ENCODE measurements at places on chromosomes 12 and 14.

DNA sequence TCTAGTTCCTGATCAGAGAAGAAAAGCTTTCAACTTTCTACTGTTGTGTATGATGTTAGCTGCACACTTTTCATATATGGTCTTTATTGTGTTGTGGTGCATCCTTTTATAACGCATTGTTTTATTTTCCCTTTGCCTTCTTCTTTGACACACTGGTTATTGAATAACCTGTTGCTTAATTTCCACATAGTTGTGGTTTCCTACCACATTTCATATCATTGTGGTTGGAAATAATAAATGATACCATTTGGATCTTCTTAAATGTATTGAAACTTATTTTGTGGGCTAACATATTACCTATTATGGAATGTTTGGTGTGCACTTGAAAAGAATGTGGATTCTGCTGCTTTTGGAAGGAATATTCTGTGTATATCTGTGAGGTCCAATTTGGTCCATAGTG, 64.9 kb downstream of the GPHN start:
- DNase-seq, result no peak

GRCh38 chr12:30136696-30137095, 353.0 kb upstream of the TMTC1 start:
- no peak for DNase-seq

- DNase-seq, result no peak
Observed at GRCh38 chr14:105337966-105338741, 23.6 kb downstream of the PACS2 start.

DNA sequence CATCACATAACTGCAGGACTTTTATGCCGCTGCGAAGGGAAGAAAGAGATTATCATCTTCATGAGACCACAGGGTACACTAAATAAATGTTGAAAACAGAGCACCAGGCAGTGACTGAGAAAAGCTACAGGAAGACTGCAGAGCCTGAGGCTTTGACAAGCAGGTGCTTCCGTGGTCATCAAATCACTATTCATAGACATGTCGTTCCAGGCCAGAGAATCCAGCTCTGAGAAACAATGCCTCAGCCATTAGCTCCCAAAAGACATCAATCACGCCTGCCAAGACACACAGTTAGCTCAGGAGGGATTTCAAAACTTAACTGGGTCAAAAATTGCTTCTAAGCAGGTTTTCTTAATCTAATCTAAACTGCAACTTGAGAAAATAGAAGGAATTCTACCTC, 47.2 kb upstream of the GARIN6 start:
- peak; percentile 35 for DNase-seq

- no peak for DNase-seq
Observed at GRCh38 chr12:116525418-116526001, 33.7 kb upstream of the MAP1LC3B2 start.

DNA sequence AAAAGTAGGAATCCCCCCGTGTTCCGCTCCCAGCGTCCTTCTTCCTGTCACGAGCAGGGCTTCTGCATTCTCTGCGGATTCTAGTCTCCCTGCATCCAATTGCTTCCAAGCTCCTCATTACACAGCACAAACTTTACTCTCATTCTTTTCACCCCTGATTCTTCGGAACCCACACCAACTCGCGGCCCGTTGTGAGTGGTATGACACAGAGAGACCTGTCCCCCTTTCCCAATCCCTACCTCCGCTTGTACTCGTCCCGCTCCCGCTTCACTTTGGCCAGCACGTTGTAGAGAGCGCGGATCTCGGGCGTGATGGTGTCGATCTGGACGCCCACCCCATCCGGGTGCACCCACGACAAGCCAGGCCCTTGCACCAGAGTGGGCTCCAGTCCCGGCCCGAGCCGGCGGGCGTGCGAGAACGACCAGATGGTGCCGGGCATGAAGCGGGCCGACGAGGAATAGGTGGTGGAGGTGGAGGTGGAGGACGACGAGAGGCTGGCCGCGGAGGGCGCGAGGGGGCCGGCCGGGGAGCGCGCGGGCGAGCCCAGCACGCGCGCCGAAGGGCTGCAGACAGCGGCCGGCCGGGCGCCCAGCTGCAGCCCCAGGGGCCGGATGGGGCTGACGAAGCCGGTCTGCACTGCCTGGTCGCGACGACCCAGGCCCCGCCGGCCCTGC, 687 bp downstream of the IFFO1 start:
- DNase-seq, result no peak

DNA sequence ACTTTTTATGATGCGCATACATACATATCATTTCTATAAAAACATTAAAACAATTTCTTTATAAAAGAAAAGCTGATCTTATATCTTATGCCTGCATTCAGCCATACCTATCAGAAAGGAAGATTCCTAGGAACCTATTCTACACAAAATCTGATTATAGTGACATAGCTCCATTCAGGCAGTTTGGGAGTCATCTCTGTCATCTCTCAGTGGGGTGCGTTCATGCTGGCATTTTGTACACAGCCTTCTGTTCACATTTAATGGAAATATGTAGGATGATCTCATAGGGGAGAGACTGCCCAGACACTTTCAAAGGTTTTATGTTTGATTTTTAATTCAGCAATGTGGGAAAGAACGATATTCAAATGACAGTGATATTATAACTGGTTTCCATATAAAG, 52.9 kb downstream of the ATL1 start:
- no peak for DNase-seq

DNA sequence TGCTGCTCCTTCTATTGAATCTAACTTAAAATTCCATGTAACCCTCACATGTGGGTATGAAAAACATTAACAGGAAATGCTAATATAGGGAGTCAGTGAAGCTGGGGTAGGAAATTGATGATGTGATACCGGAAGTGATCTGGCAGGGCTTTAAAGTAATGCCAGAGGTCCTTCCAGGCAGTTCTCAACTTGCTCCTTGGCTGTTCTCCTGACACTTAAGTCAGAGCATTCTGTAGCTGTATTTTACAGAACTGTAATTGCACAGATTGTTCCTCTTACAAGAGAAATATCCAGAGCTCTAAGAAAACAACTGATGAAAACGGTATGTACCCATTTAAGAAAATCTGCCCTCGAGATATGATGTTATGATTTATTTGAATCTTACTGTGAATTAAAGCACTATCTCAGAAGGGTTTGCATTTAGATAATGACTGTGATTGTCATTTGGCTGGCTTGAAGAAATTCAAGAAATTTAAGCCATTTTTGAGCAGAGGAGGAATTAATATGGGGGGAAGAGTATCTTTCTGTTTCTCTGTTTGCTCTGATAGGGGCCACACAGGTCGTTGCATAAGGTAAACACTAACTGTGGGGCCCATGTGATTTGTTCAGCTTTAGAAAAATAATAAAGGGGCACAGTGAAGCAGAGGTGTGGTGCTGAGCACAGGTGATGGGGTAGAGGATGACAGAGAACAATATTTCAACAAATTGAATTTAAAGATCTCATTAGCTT, 88.4 kb downstream of the BBS10 start:
- no peak for DNase-seq

DNA sequence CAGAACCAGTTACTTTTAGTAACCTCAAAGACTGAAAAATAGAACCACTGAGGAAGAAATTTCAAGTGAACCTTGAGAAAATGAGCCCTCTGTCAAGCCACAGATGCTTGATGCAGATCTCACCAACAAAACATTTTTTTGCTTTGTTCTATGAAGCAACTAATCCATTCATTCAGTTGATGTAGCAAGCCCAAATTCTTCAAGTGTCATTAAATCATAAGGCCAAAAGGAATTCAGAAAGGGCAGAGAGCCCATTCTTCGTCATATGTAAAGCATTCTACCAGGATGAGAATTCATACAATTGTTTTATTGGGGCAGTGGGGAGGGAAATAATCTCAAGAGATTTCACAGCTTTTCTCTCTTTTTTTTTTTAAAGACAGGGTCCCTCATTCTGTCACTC, 218.0 kb upstream of the RGS6 start:
- no peak for DNase-seq

- DNase-seq, result no peak
Observed at GRCh38 chr12:87092421-87092820, 836.2 kb upstream of the MGAT4C start.

GRCh38 chr12:97557116-97557515, 94.5 kb downstream of the RMST start:
- DNase-seq, result no peak

DNA sequence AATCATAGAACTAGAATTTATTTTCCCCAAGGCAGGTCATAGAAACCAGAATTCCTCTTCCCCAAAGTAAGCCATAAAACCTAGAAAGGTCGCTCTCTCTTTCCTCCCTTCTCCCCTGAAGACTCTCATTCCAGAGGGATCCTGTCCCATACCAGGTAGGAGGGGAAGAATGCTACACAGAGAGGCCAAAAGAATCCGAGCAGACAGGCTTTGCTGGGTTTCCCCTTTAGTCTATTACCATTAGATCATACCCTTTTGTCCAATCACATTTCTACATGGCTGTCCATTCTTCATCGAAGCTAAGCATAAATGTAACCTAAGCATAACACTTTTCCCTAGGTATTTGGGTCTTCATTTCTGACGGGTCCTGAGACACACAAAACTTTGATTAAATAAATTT, 204.5 kb downstream of the SPTSSA start:
- DNase-seq, result no peak

DNA sequence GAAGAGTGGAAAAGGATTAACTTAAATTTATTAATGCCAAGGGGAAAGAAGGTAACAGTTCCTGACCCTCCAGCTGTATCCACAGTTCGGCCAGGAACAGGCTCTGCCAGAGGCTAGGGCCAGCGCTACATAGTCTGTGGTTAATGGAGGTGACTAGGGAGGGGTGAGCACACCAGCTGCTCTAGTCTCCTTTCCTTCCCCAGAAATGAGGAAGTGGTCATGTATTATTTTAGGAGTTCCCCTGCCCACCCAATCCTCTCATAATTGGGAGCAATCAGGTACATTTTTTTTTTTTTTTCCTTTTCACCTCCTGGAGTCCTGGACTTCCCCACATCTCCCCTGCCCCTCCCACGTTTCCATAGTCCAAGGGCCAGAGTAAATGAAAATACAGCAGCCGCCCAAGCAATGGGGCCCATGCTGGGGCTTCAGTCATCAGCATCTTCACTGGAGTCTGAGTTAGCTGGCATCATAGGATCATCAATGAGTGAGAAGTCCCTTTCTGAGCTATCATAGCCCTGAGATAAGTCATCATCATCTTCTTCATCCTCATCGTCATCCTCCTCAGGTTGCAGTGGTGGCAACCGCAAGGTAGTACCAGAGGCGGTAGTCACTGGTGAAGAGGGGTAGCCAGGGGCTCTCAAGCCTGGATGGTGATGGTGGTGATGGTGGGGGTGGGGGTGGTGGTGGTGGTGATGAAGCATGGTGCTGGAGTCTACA, 1.5 kb upstream of the SUPT16H start:
- DNase-seq, result no peak

DNA sequence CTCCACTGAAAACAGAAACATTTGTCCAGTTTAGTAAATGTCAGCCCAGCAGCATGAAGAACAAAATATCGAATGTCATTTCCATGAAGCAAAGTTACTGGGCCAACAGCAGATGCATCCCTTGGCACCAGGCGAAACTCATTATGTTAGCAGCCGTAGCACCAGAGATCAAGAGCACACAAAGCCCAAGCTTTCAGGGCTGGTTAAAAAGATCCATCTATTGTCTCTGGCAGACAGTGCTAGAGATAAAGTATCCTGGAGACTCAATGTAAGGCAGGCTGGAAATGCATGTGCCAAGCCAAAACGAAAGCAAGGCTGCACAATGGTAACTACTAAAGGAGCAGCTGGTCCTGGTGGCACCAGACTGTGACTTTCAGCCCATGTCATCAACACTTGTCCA, 120.3 kb upstream of the PLEKHG7 start:
- DNase-seq, result peak; percentile 48

DNA sequence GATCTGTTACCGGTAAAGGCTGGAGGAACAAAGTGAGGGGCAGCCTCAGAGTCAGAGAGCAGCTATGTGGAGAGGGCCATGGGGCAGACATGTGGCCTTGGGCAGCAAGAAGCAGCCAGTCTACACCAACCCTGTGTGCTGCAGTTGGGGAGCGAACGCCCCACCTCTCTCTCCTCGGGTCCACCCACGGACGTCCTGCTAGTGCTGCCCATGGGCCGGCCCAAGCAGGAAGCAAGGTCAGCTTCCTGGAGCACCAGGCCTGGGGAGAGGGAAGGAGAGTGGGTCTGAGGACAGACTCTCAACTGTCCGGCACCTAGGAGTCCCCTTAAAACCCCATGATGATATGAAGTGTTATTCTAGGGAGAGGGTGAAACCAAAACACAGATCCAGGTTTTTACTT, 254.8 kb upstream of the FKBP4 start:
- no peak for DNase-seq

GRCh38 chr14:52977798-52978197, 26.9 kb upstream of the FERMT2 start:
- DNase-seq, result peak; percentile 42

GRCh38 chr12:117063162-117063911, 35.9 kb downstream of the TESC start:
- DNase-seq, result no peak

DNA sequence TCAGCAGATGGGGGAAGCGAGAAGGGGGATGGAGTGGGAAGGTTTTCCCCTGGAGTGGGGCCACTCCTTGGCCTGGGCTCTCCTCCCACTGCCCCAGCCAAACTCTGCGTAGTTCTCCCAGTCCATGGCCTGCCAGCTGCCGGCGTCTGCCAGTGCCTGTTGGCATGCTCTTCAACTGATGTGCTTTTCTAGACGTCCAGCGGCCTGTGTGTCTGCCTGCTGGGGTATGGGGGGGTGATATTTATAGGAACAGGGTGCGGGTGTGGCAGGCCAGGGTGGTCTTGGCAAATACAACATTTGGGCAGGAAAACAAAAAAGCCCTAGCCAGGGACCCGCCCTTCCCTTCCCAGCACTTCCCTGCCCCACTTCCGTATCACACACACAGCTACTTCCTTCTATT, 786.3 kb upstream of the NOVA1 start:
- no peak for DNase-seq
